ENCODE measurements at places on chromosomes 12 and 14.

DNA sequence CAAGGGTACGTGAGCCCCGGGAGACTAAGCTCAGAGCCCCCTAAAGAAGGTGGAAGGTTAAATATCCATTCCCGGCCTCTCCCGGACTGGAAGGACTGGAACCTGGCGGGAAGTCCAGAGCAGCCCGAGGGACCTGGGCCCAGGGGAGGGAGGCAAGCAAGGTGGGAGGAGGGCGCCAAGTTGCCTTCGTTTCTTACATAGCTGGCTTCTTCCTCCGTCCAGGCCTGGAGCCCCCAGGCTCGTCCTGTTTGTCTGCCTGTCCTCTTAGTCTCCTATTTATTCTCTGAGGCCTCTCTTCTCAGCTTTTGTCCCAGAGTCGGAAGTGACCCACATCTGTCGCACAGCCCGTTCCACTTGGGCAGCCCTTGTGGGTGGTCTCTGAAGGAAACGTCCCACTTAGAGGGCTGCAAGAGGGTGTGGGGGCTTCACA is 745 bp downstream of the PCK2 start:
- DNase-seq: peak; percentile 18

- no peak for DNase-seq
These were observed 25.1 kb downstream of the DYRK4 start for GRCh38 chr12:4587108-4587507.

DNA sequence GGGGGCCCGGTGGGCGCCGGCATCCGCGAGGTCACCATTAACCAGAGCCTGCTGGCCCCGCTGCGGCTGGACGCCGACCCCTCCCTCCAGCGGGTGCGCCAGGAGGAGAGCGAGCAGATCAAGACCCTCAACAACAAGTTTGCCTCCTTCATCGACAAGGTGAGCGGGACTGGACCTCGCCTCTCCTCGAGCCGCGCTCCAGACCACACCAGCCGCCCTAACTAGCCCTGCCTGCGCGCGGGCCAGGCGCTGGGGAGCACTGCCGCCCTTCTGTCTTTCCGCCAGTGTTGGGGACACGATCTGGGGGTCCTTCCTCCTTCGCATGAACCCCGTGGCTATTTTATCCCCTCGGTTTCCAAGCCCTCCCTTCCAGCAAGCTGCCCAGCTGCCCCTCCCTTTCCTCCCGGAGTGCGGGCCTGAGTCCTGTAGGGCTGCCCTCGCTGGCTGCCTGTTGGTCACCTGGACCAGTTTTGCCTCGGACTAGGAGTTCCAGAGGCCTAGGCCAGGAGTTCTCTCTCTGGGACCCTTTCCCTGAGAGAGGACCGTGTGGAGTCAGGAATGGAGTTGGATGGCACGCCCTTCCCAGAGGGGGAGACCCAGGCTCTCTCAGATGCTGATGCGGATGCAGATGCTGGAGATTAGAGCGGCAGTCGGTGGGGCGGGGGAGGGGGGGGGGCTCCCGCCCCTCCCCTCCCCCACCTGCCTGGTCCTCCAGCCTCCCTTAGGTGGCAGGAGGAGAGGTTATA is 592 bp downstream of the KRT7 start:
- DNase-seq: no peak

DNA sequence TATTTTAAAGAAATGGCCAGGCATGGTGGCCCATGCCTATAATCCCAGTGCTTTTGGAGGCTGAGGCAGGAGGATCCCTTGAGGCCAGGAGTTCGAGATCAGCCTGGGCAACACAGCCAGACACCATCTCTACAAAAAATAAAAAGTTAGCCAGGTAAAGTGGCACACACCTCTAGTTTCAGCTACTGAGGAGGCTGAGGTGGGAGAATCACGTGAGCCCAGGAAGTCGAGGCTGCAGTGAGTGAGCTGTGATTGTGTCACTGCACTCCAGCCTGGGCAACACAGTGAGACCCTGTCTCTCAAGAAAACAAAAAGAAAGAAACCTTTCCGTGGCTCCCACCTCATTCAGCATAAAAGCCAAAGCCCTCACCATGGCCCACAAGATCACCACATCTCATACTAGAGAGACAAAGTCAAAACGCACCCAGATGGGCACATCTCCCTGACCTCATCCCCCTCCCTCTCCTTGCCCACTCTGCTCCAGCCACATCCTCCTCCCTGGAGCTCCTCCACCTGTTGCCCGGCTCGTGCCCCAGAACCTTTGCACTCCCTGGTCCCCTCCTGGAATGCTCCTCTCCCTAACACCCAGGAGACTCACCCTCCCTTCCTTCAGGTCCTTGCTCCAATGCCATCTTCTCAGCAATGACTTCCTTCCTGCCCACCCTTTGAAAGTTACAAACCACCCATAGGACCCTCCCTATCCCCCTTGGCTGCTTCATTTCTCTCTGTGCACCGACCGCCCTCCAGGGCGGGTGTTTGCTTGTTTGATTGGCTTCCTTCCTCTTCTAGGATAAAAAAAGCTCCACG is 4.8 kb upstream of the SCARB1 start:
- no peak for DNase-seq

DNA sequence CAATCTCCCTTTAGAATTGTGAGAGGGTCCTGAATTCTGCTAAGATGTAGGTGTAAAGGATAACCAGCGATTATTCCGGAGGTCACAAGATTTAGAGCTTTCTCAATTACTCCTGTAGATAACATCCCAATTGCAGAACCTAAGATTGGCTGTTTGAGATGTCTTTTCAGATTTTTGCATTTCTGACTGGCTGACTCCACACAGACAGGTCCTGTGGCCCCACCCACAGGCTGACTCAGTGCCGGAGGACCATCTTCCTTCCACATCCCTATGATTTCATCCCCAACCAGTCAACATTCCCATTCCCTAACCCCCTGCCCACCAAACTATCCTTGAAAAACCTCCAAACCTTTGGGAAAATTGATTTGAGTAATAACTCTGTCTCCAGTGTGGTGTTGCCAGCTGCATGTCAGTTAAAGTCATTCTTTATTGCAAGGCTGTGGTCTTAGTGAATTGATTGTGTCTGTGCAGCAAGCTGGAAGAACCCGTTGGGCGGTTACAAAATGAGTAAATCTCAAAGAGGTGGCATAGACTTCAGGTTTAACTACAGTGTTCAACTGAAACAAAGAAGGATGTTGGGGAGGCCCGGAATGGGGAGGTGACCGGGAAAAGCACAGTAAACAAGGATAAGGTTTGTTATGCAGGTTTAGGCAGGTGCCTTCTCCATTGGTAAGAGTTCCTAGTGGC is 10.6 kb downstream of the FNTB start:
- no peak for DNase-seq

DNA sequence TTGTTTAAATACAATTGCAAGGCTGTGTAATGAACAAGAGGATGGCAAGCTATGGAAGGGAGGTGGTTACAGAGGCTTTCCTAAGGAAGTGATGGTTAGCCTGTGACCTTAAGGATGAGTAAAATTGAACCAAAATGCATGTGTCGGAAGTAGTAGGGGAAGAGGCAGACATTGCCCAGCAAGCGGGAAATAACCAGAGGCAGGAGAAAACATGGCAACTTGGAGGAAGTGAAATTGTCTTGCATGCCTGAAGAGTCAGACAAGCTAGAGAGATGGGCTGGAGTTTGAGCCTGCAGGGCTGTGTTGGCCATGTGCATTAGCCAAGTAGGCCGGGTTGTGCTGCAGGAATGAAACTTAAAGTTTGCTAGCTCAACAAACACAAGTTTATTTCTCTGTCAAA is 96.2 kb downstream of the BTG1 start:
- no peak for DNase-seq

- no peak for DNase-seq
These were observed 29.2 kb downstream of the BTBD7 start for GRCh38 chr14:93303659-93304058.

DNA sequence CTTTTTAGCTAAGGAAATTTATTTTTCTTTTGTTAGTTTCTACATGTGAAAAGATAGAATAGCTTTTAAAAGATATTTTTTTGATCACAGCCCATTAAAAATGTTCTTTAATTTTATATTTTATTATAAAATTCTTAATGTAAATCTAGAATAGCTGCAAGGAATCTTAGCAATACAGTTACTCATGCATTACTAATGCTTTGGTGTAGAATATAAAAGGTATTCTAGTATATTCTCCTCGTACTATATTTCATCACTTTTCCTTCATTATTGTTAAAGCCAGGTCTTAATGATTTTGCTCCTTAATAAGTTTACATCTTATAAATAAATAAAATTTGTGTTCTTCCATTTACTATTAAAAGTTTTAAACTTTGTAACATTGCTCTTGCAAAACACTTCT is 82.6 kb downstream of the MNAT1 start:
- DNase-seq: no peak

DNA sequence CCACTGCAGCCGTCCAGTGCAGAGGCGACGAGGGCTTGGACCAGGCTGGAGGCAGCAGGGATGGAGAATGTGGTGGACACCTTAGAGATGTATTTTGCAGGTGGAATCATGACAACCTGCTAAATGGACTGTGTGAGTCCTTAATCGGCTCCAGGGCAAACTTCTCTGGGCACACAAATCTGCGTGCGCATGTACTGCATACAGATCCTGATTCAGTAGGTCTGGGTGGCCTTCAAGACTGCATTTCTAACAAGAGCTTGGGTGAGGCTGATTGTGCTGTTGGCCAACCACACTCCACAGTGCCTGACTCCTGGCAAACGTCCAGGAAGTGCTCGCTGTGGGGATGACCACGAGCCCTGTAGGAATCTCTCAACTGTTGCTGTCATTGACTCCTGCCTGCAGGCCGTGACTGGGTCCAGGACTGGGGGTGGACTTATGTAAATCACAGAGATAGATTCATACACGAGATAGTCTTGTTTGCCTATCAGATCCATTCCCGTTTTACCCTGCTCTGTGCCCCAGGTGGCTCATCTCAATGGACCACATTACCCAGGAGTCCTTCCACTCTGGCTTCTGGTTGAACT is 27.2 kb downstream of the JDP2 start:
- DNase-seq: no peak

GRCh38 chr12:78119351-78119918 is 288.7 kb downstream of the NAV3 start:
- no peak for DNase-seq

GRCh38 chr12:54697851-54698250 is 49.7 kb upstream of the DCD start:
- no peak for DNase-seq

GRCh38 chr12:92055877-92056276 is 89.8 kb downstream of the BTG1 start:
- DNase-seq: peak; percentile 68

GRCh38 chr12:67222302-67222701 is 46.9 kb upstream of the CAND1 start:
- no peak for DNase-seq

GRCh38 chr12:64781280-64782190 is 22.3 kb upstream of the GNS start:
- no peak for DNase-seq

DNA sequence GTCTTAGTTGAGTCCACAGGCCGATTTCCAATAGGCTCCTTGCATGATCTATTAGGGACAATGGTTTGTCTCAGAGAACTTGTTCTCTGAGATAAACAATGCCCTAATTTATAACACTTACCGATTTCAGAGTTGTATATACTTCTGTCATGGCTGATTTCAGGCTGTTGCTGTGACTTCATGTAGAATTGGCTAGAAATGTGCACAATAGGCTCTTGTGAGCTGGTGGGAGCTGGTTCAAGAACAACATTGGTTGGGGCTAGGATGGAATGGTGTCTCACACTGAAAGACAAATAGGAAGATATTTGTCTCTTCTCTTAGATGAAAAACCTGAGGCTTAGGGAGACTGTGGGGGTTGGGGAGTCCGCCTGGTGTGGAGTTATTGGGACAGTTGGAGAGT is 6.7 kb upstream of the KRT86 start:
- no peak for DNase-seq

DNA sequence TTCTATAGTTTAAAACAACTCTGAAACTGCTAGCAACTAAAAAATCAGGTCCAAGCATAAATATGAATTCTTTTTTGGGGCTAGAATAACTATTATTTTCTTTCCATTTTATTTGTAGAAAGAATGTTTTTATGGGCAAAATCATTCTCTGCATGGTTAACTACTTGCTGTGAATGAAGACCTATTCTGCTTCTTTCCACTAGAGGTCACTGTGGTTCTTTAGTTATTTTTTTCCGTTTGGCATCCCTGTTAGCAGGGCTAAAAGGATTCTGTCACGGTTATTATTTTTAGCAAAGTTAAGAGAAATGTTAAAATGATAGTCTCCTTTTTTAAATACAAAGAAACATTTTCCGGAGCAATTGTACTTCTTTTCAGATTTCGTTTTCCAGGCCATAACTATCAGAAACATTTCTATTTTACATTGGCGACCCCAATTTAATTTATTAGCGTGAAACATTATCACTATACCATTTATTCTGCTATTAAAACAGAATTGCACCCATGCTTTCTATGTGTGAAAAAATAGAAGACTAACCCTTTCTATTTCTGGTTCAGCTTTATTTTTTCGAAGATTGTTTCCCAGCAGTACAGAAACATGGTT is 404.8 kb downstream of the ATP23 start:
- DNase-seq: no peak

DNA sequence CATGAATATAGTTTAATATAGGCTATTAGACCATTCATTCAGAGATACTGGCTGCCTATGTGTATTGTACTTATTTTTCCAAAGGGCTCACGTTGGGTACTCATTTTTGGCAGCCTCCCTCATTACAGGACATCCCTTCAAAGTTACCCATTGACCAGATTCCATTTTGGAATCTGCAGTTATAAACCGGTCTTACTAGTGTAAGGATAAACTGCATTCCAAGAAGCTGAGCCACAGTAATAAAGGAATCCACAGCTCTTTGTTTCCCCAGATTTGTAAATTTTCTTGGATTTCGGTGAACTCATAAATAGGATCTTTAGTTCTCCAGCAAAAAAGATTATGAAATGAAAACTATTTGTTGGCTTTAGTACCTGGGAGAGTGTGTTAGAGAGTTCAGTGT is 18.9 kb upstream of the CFL2 start:
- no peak for DNase-seq

GRCh38 chr12:89884952-89885351 is 176.3 kb upstream of the ATP2B1 start:
- no peak for DNase-seq

DNA sequence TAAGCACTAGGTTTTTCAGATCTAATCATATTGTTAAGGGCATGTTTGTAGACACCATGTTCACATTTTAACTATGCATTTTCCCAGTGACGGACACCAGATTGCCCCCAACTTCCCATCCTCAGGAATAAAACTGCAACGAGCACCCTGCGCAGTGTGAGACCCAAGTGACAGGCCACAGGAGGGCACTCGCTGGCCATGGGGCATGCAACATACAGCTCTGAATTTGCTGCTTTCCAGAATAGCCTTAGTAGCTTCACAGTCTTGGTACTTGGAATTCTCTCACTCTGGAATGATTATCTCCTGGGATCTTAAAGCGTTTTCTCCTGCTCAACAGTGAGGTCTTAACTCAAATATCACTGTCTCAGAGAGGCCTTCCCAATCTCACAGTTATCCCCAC is 972 bp upstream of the DDX47 start:
- DNase-seq: no peak

GRCh38 chr12:32265456-32265855 is 133.9 kb upstream of the FGD4 start:
- DNase-seq: no peak

GRCh38 chr14:91911474-91912032 is 35.9 kb downstream of the FBLN5 start:
- DNase-seq: peak; percentile 59

DNA sequence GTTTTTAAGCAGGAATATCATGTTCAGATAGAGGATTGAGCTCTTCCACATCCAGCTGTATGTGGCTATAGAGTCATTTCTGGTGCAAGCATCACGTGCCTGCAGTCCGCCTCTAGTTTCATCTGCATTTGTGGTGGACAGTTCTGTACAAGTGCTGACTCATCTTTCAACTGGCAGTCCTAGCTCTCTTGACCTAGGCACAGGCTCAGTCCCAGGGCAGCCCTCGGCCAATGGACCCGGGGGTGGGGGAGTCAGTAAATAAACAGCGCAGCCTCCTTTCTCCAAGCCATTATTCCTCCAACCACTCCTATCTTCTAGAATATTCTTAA is 41.8 kb upstream of the FRMD6 start:
- no peak for DNase-seq

All from activated CD4-positive, alpha-beta T cell treated with anti-CD3 and anti-CD28 coated beads for 48 hours (primary cell).